ENCODE measurements at places on chromosomes 6 and 20.

DNA sequence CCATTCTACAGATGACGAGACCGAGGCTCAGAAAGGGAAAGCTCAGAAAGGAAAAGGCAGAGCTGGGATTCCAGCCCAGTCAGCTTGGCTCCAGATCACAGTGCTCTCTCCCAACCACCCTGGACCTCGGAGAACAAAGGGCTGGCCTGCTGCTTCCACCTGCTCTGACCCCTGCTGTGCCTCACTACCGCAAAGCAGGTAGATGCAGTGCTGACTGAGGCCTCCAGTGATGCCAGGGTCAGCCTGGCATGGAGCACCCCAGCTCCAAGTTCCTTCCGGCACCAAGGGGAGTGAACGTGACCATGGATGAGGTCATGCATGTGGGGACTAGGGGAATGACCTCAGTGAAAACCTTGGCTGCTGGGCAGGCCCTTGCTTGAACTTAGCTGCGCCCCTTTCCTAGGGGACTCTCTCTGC, 20.7 kb upstream of the TLDC2 start:
- peaks cover 19% of the 10 kb centered on the region for H3K4me1 ChIP-seq
- H3K36me3 ChIP-seq = no peaks in the 10 kb centered on the region
- no peak for DNase-seq
- H3K27ac ChIP-seq = no peak overlapping the region

- peaks cover 4% of the 10 kb centered on the region for H3K4me1 ChIP-seq
- DNase-seq = no peak
- H3K4me3 ChIP-seq = no peak overlapping the region
- no peaks in the 10 kb centered on the region for H3K27me3 ChIP-seq
Observed at GRCh38 chr20:8194721-8195120, 62.7 kb downstream of the PLCB1 start.

DNA sequence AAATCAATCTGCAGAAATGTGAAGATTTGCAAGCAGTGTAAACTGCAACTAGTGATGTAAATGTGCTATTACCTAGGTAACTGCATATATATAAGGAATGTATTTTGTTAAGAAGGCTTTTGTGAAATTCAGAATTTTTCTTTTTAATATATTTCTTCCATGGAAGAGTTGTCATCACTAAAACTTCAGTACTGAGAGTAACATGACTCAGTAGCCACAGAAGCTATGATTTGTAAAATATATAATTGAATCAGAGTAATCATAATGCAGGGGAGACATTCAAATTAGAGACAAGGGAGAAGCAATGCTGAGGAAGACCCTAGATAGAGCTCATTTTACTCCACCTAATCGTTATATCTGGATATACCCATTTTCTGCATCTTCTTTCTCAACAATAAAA, 141.7 kb downstream of the ADGRG6 start:
- no peak overlapping the region for H3K27ac ChIP-seq
- H3K4me1 ChIP-seq = peaks cover 9% of the 10 kb centered on the region
- no peak overlapping the region for H3K4me3 ChIP-seq
- peaks cover 6% of the 10 kb centered on the region for H3K27me3 ChIP-seq
- H3K36me3 ChIP-seq = no peaks in the 10 kb centered on the region

GRCh38 chr6:81436990-81437389, 315.5 kb downstream of the TENT5A start:
- DNase-seq = no peak
- H3K4me1 ChIP-seq = no peaks in the 10 kb centered on the region
- H3K36me3 ChIP-seq = no peaks in the 10 kb centered on the region
- H3K27ac ChIP-seq = no peak overlapping the region

DNA sequence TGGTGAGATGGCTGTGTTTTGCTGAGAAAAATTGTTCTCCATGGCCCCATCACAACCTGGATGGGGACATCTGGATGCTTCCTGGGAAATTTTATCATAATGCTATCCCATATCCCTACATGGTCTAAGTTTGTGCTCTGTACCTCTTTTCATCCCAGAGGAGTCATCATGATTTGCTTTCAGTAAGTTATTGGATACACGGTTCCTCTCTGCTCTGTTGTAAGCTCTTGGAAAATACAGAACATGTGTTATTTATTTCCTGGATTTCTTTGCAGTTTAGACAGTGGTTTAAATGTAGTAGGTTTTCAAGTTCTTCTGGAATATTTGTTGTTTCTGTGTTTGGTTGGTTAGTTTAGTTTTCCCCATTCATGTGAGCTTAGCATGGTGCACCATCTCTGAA, 129.2 kb upstream of the ECI2 start:
- H3K27me3 ChIP-seq = peaks cover 12% of the 10 kb centered on the region
- H3K4me1 ChIP-seq = no peaks in the 10 kb centered on the region
- H3K27ac ChIP-seq = no peak overlapping the region

DNA sequence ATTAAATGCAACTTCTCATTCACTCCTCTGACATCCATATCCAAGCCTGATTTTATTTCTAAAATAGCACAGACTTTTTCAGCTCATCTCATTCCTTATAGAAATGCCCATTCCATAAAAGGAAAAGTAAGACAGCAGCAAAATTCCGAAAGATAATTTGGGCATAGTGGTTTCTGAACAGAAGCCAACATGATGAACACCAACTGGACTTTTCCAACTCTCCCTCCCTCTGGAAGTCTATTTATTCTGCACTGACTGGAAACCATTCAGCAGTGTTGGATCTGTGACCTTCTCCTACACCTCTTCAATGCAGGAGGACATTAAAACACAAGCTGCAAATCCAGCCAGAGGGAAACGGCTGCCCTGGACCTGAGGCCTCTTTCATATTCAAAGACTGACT, 306.2 kb upstream of the NT5E start:
- DNase-seq = no peak
- H3K27me3 ChIP-seq = no peaks in the 10 kb centered on the region
- no peak overlapping the region for H3K4me3 ChIP-seq
- no peaks in the 10 kb centered on the region for H3K4me1 ChIP-seq
- H3K27ac ChIP-seq = no peak overlapping the region

- no peaks in the 10 kb centered on the region for H3K36me3 ChIP-seq
- no peak for DNase-seq
- no peak overlapping the region for H3K27ac ChIP-seq
- H3K27me3 ChIP-seq = no peaks in the 10 kb centered on the region
Observed at GRCh38 chr6:89527634-89528033, 94.7 kb downstream of the ANKRD6 start.

DNA sequence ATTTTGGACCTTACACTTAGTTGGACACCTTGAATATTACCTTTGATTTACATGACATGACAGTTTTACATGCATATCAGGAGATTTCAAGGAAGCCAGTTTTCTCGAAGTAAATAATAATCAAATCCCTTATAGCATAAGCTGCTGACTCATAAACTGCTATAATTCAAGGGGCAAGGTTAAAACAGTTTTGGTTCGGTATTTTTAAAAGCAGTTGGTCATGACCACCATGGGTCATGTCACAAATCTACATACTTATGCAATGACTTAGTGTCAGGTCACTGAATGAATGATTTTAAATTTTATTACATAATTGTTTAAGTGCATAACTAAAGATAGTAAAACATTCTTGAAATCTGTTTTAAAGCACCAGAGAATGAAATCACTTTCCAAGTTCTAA, 158.0 kb downstream of the DST start:
- no peak overlapping the region for H3K27ac ChIP-seq
- no peaks in the 10 kb centered on the region for H3K27me3 ChIP-seq
- no peak overlapping the region for H3K4me3 ChIP-seq
- H3K36me3 ChIP-seq = no peaks in the 10 kb centered on the region
- no peaks in the 10 kb centered on the region for H3K4me1 ChIP-seq

DNA sequence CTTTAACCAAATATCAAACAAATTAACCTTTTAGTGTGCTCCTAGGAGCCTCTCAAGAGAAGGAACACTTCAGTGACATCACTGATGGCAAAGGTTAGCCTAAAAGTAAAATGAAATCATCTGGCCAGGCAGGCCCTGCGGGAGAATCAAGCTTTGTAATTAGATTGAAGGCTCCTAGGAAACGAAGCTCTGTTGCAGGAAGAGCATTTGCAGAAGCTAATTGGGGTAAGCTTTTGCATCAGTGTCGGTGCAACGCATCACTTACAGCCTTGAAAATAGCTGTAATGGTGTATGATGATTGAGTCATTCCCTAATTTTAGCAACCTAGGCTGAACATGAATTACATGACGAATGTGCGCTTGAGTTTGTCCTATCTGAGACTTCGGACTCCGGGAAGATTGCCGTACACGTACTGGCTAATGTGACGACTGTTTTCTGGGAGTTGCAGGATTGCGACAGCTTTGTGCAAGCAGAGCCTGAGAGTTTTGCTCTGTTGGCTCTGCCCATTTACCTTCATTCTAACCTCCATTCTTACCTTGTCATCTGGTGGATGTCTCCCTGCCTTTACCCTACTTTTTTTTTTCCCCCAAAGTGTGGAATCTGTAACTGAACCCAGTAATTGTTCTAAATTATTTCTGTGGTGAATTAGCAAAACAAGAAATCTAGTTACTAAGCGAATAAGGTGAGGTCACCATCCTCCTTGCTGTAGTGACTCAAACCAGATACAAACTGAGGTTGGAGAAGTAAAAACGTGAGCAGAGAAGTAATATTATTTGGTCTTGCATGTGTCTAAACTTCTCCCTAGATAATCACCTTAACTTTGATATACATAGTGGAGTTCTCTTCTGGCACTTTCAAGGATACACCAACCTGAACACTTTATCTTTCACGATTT, 675.9 kb upstream of the CITED2 start:
- H3K36me3 ChIP-seq = no peaks in the 10 kb centered on the region
- H3K27ac ChIP-seq = no peak overlapping the region
- H3K27me3 ChIP-seq = peaks cover 16% of the 10 kb centered on the region
- no peaks in the 10 kb centered on the region for H3K4me1 ChIP-seq
- H3K4me3 ChIP-seq = no peak overlapping the region

- no peak overlapping the region for H3K4me3 ChIP-seq
- peaks cover 90% of the 10 kb centered on the region for H3K36me3 ChIP-seq
- DNase-seq = no peak
- H3K27ac ChIP-seq = peak overlapping the region; percentile 68
- H3K27me3 ChIP-seq = no peaks in the 10 kb centered on the region
Observed at GRCh38 chr20:47583551-47583950, 81.9 kb downstream of the NCOA3 start.

DNA sequence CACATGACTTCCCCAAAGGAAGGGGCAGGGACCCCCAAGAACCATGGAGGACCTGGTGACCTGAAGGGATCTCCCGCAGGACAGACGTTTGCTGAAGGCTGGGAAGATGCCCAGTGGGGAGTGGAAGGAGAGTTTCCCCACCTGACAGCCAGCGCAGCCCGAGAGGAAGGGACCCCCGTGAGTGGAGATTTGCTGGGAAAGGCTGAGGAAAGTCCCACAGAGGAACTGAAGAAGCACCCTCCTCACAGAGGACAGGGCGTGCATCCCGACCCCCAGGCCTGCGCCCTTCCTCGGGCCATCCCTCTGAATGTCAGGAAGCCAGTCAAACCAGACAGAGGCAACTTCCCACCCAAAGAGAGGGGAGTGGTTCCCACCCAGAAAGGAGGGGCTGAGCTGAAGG, 29.6 kb upstream of the AAR2 start:
- H3K36me3 ChIP-seq = no peaks in the 10 kb centered on the region
- no peak for DNase-seq
- no peak overlapping the region for H3K27ac ChIP-seq
- peaks cover 4% of the 10 kb centered on the region for H3K4me1 ChIP-seq
- H3K4me3 ChIP-seq = no peak overlapping the region

- H3K27me3 ChIP-seq = no peaks in the 10 kb centered on the region
- H3K36me3 ChIP-seq = peaks cover 18% of the 10 kb centered on the region
- no peak overlapping the region for H3K4me3 ChIP-seq
- no peaks in the 10 kb centered on the region for H3K4me1 ChIP-seq
- no peak for DNase-seq
- no peak overlapping the region for H3K27ac ChIP-seq
Observed at GRCh38 chr6:117666881-117667280, 8.4 kb upstream of the NUS1 start.

DNA sequence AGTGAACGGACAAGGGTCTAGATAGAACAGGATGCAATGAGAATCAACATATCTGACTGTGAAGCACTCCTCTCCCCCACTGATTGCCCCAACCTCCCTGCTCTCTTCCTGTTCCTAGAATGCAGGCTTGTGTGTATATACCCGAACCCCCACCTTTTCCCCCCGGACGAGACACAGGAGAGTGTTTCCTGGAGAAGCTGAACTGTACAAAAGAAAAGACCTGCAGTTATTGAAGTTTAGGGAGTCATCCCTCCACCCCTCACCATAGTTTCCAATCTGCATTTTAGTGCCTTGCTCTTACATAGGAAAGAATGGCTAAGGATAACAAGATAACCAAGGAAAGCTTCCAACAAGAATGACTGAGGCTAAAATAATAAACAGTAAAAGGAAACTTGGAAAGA, 55.5 kb upstream of the PDE10A start:
- H3K4me1 ChIP-seq = no peaks in the 10 kb centered on the region
- DNase-seq = no peak
- no peaks in the 10 kb centered on the region for H3K36me3 ChIP-seq
- no peak overlapping the region for H3K27ac ChIP-seq
- H3K27me3 ChIP-seq = peaks cover 8% of the 10 kb centered on the region

DNA sequence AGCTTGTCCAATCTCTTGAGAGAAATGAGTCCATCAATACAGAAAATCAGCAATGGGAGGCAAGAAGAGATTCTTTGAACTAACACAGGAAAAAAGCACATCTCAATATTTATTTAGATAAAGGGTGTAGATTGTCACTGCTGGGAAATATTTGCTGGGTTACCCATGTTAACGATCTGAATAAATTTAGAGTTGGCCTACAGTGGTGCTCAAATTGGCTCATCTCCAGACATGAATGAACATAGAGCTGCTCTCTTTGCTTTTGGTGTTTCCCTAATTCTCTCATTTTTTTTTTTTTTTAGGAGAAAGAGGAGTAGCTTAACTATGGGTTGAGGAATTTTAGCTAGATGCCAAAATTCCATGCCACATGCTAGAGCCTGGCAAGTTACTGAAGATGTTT, 471.2 kb downstream of the PKHD1 start:
- H3K36me3 ChIP-seq = no peaks in the 10 kb centered on the region
- H3K4me3 ChIP-seq = no peak overlapping the region
- no peak overlapping the region for H3K27ac ChIP-seq

DNA sequence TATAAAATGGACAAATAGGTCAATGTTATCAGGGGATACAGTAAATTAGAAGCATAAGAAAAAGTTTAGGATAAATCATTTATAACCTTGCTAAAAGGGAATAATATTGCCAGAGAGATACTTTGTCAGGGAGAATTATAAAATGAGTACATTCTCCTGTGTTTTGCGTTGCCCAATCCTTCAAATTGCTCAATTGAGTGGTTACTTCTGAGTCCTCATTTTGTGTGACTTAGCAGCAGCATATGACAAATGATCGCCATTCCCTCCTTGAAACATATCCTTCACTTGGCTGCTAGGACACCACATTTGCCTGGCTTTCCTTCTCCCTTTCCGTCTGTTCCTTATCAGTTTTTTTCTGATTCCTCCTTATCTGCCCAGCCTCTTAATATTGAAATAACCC, 106.7 kb upstream of the FLRT3 start:
- no peaks in the 10 kb centered on the region for H3K36me3 ChIP-seq
- no peaks in the 10 kb centered on the region for H3K27me3 ChIP-seq
- no peaks in the 10 kb centered on the region for H3K4me1 ChIP-seq

GRCh38 chr20:59008715-59009336, 1.8 kb upstream of the CTSZ start:
- no peak for DNase-seq
- H3K27me3 ChIP-seq = no peaks in the 10 kb centered on the region
- peaks cover 42% of the 10 kb centered on the region for H3K4me1 ChIP-seq
- H3K27ac ChIP-seq = no peak overlapping the region
- no peak overlapping the region for H3K4me3 ChIP-seq

All from activated T-cell treated with anti-CD3 and anti-CD28 coated beads, Interleukin-2, amount 50 U/mL, for 24 hours (primary cell).